ENCODE measurements at places on chromosomes 7 and 10.

DNA sequence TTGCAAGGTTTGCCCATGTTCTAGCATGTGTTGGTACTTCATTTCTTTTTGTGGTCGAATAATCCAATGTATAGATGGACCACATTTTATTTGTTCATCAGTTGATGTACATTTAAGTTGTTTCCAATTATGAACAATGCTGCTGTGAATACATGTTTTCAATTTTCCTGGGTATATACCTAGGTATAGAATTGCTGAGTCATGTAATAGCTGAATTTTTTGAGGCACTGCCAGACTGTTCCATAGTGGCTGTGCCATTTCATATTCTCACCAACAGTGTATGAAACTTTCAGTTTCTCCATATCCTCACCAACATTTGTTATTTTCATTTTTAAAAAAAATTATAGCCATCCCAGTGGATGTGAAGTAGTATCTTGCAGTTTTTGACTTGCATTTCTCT, 90.5 kb downstream of the EZH2 start:
- DNase-seq: no peak

DNA sequence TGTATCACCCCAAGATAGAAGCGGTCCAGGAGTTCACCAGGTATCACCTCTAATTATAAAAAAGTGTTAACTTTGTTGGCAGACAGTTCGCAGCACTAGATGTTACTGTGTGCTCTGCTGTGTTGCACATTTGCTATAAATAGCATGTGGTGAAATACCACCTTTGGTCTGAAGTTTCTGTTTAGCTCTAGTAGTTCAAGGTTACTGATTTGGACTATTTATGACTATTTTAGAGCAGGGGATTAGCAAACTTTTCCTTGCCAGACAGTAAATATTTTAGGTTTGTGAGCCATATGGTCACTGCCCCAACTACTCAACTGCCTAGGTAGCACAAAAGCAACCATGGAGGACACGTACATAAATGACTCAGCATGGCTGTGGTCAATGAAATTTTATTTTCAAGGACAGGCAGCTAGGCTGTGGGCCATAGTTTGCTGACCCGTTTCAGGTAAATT, 16.5 kb downstream of the DENND10 start:
- DNase-seq: no peak

DNA sequence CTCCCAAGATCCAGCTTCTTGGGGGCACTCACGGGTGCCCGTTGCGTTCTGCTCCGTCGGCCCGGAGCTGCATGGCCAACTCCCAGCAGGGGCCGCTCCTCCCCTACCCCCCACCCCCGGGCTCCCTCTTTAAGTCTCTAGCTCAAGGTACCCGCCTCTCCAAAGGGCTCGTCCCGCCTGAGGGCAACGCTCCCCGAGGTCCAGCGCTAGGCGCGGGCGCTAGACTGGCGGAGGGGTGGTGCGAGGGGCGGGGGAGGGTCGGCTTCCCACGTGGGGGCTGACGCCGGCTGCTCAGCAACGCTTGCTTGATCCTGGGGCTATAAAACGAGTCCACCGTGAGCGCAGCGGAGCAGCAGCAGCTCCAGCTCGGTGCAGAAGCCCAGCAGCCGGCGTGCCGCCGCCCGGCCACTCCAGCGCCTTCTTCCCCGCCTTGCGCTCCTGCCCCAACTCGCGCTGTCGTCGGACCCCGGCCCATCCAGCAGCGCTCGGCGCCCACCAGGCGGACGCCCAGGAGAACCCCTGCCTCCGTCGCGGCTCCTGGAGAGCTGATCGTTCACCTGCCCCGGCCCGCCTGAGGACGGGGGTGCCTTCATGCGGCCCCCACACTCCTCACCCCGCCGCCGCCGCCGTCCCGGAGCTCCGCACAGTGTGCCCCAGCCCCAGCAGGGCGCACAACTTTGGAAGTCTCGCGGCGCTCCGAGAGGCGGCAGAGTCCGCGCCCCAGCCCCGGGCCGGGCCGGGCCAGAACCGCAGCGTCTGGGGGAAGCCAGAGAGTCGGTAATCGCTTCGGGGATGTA, at the start of gene ADRA2A:
Gene ADRA2A, plus strand, starts transcription at position 348 of the 797 bp plus-strand sequence. CDS start 968 bp downstream, outside the sequence.
- DNase-seq: peak; percentile 82

DNA sequence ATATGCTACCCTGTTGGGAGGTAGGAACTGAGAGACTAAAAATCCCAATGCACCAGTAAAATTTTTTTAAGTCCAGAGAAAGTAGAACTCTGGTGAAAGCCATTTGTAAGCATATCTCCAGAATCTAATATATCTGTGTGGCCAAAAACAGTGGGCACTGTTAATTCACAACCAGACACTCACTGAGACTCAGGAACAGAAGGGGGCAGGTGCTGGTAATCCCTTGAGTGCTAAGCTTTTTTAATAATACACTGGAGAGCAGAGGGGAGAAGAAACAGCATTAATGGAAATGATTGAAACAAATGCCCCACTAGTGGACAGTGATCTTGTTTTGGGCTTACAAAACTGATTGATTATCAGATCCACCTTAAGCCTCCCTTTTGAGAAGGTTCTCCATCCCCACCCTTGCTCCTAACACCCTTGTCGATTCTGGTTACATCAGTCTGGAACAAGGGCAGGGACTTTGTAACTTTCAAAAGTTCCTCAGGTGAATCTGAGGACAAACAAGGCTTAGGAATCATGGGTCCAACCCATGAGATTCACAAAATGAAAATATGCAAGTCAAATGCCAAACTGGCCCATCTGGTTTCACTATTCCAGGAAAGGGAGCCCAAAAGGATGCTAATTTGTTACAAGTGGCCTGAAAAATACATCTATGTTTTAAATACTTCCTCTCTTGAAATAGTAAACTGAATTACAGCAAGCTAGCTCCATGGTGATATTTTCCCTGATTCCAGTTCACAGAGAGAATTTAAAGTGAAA, 29.7 kb downstream of the PLXNA4 start:
- no peak for DNase-seq

GRCh38 chr10:51342381-51342780, 268.1 kb downstream of the PRKG1 start:
- no peak for DNase-seq

DNA sequence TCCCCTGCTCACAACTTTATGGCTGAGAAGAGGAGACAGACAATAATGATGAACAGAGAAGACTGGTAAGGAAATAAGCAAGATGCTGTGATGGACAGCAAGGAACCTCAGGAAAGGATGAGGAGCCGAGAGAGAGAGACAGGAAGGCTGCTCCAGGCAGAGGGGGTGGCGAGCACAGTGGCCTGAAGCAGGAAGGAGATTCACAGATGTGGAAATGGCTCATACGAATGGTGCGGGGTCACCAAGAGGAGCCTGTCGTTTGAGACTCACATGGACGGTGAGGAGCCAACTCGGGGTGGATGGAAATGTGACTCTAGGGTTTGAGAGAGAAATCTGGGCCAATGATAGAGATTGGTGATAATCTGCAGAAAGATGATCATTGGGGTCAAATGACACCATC, 43.7 kb downstream of the KIAA1549 start:
- DNase-seq: no peak

GRCh38 chr10:101831169-101831811, 12.3 kb downstream of the KCNIP2 start:
- no peak for DNase-seq

DNA sequence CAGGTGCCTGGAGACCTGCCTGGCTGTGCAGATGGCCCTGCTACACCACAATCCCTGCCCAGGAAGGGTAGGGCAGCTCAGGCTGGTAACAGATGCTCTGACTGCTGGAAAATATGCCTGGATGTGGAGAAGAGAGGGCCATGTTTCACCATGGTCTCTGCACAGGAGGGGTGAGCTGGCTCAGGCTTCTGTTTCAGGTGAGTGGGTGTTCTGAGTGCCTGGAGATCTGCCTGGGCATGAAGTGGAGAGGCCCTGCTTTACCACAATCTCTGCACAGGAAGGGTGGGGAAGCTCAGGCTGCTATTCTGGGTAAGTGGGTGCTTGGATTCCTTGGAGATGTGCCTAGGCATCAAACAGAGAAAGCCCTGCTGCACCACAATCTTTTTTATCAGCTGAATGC, 350.1 kb downstream of the KIF20B start:
- no peak for DNase-seq

DNA sequence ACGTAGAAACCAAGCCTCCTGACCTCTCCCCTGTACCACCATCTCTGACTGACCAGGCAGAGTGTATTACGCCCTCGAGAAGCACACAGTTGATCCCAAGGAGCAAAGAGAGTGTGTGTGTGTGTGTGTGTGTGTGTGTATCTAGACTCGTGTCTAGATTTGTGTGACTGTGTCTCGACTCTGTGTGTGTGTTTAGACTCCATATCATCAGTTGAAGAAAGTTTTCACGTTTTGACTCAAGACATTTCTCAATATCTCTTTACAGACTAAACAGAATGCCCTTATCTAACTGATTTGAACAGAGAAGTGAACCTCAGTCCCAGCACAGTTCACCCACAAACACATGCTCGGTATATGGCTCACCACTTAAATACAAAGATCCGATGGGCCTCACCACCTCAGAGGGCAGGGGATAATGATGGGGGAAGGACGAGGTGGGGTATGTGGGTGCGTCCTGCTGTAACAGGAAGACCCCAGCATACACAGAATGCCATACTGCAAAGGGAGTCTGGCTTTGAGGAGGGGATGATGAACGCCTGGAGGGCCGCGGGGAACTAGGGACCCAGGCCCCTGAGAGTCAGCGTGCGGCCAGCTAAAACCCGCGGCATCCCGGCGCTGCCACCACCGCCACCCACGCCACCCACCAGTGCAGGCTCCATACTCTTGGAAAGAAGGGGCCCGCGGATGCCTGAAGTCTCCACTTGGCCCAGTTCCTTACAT, 780 bp downstream of the ALDH18A1 start:
- DNase-seq: no peak

- no peak for DNase-seq
These were observed 18.0 kb downstream of the WDR37 start for GRCh38 chr10:1074052-1074747.

- DNase-seq: peak; percentile 95
These were observed 26.1 kb downstream of the PLAC9 start for GRCh38 chr10:80158598-80159127.

- DNase-seq: no peak
These were observed 15.1 kb downstream of the ANTXRL start for GRCh38 chr10:46301721-46302479.

GRCh38 chr10:52742731-52743130, 29.9 kb downstream of the MBL2 start:
- no peak for DNase-seq

Measured in posterior vena cava (tissue), 2 donors.